ENCODE measurements at places on chromosomes 3 and 15.

GRCh38 chr15:25793354-25794050 lies 69.6 kb downstream of the ATP10A start:
- DNase-seq, result no peak

GRCh38 chr3:56890448-56891091 lies 88.8 kb upstream of the ARHGEF3 start:
- DNase-seq, result no peak

DNA sequence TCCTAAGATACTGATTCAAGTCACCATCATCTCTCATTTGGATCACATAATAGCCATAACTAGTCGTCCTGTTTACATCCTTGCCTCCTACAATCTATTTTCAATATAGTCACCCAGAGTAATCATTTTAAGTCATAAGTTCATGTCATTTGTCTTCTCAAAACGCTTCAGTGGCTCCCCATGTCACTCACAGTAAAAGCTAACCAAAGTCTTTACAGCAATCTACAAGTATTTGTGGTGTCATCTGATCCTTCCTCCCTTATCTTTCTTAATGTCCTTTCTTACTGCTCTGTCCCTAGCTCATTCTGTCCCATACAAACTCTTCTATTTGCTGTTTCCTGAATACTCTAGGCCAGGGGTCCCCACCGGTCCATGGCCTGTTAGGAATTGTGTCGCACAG lies 28.8 kb downstream of the GBE1 start:
- DNase-seq, result no peak

DNA sequence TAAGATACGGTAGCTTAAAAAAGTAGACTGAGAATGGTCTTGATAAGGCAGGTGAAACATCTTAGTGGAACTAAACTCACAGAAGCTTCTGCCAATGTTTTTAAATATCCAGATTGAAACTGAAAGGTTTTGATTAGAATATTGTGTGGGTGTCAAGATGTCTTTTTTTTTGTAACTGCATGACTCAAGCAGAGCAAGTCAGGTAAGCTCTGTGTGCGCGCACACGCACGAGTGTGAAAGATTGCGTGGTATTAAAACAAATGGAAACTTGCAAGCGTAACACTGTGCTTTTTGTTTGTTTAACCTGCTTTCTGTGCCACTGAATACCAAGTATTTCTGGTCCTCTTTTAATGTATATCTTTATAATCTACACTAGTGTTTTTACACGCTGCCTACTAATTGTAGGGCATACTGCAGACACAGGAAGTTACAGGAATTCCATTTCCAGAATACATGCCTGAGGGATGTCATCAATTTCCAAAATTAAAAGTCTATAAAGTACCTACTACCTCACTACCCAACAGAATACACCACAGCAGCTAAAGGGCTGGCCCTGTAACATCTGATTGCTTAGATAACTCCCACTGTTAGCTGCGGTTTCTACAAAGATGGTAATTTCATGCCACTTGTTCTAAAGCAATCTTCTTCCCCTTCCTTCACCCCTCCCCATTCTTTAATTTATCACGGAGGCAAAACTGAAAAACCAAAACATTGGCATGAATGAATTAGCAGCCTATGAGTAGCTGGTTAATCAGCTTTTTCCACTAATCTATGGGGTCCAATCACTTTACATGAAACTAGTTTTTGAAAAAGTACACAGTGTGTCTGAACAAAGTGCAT lies 472.8 kb downstream of the SHQ1 start:
- DNase-seq, result no peak

DNA sequence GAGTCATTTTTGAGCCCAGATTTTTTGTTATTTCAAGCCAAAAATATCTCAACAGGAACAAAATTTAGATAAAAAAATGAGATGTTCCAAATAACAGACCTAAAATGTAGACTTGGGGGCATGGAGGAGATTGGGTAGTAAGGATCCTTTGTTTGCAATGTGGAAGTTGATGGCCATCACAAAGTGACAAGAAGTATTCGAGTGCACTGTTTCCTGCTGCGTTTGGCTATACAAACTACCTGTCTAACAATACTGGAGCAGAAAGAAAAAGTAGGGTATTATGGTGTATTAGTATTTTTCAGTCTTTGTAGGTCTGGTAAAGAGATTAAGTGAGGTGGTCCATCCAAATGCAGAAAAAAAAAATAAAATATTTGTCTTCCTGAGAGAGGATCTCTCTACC lies 284.2 kb downstream of the C3orf38 start:
- DNase-seq, result no peak

DNA sequence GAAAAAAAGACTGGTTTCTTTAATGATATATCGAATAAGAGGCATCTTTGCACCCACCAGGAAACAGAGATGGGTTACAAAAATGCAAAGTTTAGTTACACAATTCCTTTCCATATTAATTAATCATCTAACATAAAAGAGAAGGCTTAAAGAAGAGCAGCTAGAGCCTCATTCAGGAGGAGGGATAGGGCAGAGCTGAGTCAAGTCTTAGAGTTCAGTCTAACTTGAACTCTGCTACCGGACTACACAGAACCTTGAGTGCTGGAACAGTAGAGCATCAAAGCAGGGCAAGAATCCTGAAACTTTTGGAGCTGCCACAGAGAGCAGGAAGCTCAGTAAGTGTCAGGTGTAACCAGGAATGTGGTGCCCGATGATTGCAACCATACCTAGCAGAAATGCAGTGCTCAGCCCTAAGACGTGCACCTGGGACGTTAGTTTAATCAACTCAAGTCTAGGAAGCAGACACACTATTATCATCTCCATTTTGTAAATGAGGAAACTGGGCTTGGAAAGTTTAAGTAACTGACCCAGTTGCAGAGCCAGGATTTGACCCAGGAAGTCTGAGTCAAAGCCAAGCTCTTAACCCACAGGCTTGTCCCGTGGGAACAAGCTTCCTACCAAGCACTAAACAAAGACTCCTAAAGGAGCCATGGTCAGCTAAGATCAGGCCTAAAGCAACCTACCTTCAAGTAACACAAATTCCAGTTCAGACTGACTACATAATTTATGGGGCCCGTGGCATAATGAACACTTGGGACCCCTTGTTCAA lies 187.4 kb downstream of the FOXP1 start:
- no peak for DNase-seq

DNA sequence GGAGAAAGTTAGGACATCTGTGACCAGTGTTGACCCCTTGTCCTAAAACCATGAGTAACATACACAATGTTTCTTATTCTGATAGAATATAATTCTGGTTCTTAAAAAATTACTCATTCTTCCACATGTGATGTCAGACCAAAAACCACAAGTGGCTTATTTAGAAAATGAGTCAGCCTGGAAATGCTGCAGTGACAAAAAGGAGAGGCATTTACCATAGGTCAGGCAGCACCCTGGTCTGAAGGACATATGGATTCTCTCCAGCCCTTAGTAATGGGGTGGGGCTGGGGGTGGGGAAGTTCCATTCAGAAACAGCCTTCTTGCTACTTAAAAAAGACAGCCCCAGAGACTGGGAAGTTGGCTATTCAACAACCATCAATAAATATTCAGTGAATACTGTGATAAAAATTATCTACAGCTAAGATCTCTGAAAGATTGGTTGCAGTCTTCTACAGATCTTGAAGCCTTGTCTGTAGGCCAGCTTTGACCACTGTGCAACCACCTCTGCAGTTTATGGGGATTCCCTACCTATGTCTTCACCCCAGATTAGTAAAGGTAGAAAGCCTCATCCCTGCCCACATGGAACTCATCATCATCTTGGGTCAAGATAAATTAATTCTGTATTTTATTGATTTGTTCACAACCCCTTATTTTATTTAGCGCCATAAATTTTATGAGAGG lies 34.9 kb upstream of the TIMP4 start:
- DNase-seq, result peak; percentile 15

GRCh38 chr3:165805946-165806561 lies 31.2 kb downstream of the BCHE start:
- DNase-seq, result no peak

DNA sequence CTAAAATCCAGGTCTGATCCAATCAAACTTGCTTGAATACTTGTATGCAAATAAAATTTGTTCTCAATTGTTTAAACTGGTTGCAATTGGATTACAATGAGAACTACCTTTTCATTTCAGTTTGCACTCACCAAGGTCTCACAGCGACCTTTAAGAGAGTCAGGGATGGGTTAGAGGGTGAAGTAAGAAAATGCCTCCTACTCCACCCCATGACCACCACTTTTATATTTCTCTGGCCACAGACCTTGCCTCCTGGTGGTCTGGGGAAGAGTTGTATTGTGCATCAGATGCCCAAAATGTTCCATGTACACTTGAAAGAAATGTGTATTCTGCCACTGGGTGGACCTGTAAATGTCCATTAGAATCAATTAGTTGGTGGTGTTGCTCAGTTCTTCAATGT lies 16.4 kb upstream of the THSD4 start:
- no peak for DNase-seq

GRCh38 chr3:179921951-179922350 lies 114.8 kb downstream of the PEX5L start:
- DNase-seq, result no peak

DNA sequence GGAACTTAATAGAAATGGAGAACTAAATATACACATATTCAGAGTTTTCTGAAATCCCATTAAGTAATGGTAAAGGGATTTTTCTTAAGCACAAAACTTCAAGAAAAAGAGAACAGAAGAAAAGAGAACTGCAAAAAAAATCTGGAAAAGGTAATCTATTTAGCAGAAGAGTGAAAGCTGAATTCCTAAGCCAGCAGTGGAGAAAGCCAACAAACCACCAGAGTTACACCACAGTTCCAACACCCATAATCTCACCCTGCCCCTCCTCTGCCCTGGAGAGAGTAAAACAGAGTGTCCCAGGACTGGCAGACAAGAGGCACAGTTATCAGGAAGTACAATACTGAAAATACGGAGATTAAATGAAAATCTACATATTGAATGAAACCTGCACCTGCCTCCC lies 29.4 kb downstream of the TP53BP1 start:
- DNase-seq, result peak; percentile 4

- peak; percentile 10 for DNase-seq
Observed at GRCh38 chr3:101810022-101810418, 31.0 kb downstream of the NXPE3 start.

DNA sequence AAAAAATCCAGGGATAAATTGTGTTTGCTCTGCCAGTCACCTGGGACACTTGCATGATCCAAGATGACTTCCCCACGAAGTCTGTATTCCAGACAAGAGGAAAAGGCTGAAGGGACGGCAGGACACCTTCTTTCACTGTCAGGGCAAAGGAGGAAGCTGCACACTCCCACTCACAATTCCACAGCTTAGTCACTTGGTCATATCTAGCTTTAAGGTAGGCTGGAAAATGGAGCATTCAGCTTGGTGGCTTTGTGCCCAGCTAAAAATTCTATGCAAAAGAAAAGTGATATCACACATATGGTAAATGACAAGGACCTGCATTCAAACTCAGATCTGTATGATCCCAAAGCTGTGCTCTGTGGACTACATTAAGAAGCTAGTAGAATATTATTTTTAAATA lies 109.2 kb upstream of the TPM1 start:
- DNase-seq, result no peak

All from muscle of arm (tissue), 14 donors.